ENCODE measurements at places on chromosomes 1 and 21.

DNA sequence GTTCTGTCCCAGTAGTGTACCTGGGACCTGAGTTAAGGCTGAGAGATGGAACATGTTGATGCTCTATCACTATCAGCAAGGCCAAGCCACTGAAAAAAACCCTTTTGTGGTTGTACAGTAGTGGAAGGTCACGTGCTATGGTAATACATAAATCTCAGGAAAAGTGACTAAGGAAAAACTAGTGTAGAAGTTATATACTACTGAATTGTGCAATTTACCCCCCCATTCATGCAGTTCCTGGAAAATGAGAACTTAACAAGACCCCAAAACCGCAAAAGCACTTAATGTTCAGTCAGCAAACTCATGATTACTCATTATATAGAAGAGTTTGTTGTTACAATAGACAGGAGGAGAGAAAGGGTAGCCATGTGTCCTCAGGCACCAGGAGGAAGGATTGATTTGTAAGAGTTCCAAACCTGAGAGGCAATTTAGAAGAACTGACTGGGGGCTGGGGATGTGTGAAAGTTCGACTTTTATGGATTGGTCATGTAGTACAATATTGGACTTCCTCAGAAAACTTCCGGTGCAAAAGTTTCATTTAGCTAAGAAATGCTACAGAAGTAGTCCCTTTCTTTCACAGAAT, 91.6 kb downstream of the RGL1 start:
- no peak for DNase-seq

DNA sequence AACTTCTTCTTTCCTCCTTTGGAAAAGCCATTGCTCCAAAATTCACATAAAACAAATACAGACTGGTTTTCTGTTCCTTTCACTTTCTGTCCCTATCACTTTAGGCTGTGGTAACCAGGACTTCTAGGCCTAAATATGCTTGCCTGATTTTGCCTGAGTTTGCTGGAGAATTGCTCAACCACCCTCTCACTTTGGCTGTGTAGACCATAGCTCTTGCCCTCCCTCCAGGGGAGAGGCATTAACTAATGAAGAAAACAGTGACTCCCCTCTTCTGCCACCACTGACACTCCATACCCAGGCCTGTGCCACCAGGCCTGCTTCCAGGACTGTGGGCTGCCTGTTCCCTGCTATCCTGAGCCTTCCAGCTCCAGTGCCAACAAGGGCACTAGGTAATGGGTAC, 163.5 kb downstream of the TOMM20 start:
- DNase-seq: no peak

DNA sequence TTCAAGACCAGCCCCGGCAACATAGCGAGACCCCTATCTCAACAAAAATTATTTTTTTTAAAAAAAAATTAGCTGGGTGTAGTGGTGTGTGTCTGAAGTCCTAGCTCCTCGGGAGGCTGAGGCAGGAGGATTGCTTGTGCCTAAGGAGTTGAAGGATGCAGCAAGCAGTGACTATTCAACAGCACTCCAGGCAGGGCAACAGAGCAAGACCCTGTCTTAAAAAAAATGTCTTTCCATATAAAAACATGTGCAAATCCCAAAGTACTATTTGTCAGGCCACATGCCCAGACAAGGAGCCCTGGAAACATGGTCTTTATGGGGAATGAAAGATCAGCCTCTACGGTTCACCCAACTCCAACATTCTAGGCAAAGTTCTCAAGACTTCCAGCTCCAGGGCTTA, 13.3 kb downstream of the IFFO2 start:
- DNase-seq: no peak

DNA sequence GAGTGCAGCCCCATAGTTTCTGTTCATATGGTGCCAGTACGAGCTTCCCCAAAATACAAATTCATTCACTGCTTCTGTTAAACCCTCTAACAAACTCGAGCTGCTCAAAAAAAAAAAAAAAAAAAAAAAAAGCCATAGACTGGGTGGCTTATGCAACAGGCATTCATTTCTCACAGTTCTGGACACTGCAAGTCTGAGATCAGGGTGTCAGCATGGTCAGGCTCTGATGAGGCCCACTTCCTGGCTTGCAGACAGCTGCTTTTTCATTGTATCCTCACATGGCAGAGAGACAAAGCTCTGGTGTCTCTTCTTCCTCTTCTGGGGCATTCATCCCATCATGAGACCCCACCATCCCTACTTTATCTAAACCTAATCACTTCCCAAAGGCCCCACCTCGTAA, 121.6 kb downstream of the PTBP2 start:
- no peak for DNase-seq

GRCh38 chr1:21324368-21325141, 34.3 kb upstream of the ECE1 start:
- peak; percentile 82 for DNase-seq

- peak; percentile 95 for DNase-seq
Measured at GRCh38 chr1:209747580-209748262, 8.1 kb upstream of the TRAF3IP3 start.

- no peak for DNase-seq
Measured at GRCh38 chr1:20160034-20160433, 20.9 kb downstream of the PLA2G2F start.
